ENCODE measurements at places on chromosomes 16 and 17.

- no peak for DNase-seq
Measured at GRCh38 chr16:15648135-15648730, 1.8 kb upstream of the NDE1 start.

DNA sequence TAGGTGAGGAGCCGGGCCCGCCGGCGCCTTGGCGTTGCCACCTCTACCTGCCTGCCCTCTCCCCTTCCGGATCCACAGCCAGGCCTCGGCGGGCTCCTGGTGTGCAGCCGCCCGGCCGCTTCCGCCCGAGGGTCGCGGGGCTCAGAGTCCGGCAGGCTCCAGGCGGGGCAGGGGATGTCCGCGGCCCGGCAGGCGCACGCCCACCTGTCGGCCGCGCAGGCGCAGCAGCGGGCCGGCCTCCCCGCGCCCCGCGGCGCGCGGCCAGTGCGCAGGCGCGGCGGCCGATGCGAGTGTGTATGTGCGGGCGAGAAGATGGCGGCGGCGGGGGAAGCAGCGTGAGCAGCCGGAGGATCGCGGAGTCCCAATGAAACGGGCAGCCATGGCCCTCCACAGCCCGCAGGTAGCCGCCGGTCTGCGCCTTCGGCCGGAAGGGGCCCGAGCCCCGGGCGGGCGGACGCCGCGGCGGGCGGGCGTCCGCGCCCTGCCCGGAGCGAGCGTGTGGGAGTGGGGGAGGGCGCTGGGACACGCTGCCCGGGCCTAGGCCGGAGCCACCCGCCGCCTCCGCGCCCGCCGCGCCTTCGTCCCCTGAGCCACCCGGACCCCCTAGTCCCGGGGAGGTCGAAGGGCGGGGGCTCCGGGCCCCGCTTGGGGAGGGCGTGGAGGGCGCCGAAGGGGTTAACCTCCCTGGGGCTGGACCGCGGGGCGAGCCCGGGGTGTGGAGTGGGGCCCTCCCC, at the start of gene USP10:
TSS of gene USP10 (plus strand) at position 289 of the 734 bp plus-strand sequence. CDS start at position 380, 91 bp downstream.
- peak; percentile 8 for DNase-seq

DNA sequence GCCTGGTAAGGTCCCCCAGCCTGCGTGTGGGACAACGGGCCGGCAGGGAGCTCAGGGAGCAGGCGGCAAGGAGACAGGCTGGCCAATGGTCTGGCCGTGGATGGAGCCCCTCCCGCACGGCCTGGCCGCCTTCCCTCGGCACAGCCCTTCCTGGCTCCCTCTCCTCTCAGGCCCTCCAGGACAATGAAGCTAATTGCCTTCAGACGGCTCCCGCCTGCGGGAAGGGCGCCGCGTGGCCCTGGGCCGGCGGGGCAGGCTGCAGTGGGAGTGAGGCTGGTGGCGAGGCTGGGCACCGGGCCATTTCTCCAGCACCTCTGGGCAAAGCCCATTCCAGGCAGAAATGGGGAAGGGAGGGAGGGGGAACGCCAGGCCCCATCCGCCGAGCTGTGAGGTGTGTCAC, 50.9 kb downstream of the ENGASE start:
- no peak for DNase-seq

DNA sequence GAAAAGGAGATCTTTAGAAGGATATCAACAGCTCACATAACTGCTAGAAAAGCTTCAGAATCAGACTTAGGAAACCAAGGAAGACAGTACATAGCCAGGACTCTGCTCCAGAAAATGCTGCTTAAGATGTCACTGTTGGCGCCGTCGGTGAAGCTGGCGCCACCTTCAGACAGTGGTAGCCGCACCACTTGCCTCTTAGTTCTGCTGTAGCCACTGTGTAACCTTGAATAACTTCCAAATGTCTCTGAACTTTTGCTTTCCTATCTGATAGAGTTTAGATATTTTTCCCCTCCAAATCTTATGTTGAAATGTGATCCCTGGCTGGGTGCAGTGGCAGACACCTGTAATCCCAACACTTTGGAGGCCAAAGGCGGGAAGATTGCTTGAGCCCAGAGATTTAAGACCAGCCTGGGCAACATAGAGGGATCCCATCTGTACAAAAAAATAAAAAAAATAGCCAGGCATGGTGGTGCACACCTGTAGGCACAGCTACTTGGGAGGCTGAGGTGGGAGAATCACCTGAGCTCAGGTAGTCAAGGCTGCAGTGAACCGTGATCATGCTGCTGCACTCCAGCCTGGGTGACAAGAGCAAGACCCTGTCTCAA, 6.3 kb upstream of the USP31 start:
- DNase-seq = no peak

DNA sequence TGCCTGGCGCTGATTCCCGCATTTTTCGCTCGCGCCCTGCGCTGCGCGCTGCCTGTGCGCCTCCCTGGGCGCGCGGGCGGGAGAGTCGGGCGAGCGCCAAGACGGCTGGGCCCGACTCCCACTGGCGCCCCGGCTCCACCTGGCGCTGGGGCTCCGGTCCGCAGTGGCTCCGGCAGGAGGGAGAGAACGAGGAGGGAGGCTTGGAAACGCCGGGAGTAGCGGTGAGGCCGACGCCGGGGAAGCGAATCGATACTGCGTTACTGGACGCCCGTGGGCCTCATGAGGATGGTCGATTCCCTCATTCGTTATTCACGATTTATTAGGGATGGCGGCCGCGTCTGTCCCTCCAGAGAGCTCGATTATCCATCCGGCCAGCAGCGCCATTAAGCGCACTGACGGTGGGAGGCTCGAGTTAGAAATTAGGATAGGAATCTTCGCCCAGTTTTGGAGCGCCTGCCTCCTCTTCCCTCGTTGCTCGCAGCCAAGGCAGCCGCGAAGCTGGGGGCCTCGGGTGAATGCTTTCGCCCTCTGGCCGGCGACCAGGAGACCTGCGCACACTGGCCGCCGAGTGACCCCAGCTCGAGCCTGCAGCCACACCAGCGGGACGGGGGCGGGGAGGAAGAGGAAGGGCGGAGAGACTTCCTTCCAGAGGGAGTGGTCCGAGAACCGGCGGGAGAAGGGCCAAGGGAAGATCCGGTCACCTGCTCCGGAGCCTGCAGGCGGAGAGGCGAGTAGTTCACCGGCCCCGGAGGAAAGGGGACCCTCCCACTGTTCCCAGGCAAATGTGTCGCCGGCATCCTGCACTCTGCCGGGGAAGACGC, 1.3 kb upstream of the PCGF2 start:
- DNase-seq = peak; percentile 45

GRCh38 chr16:84950906-84951305, 60.4 kb downstream of the ZDHHC7 start:
- no peak for DNase-seq

GRCh38 chr17:31757097-31757496, 101.9 kb downstream of the COPRS start:
- no peak for DNase-seq

GRCh38 chr16:35516971-35517370, 2057.6 kb downstream of the TP53TG3F start:
- DNase-seq = no peak

DNA sequence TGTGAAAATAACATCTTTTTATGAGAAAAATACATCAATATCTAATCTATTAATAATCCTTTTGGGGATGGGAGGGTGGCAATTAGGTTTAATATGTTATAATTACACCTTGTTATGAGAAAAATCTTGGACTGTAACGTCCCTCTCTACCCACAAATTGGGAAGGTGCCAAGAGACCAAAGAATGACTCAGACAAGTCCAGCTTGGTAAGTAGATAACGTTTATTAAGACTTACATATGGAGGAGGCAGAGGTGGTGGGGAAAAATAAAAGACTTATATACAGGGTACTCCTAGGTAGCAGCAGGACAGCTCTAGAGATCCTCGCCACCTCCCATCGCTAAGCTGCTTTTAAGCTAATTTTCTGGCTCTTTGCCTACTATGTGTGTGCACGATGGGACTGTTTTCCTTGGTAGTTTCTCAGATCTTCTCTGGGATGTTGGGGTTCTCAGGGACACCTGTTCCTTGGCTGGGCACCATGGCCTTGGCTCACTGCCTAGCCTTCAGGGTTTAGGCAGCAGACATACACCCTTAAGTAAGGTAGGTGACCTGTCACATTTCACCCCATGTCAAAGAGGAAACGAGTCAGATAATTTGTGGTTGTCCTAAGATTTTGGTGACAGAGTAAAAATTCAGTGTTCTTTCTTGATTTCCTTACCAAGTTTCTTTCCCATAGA, 31.5 kb downstream of the RBL2 start:
- DNase-seq = no peak

Measured in NCI-H526 treated with DMSO at 0.1 percent for 48 hours (cell line).